ENCODE measurements at places on chromosomes 2 and 18.

GRCh38 chr2:1394709-1395408, 18.4 kb upstream of the TPO start:
- DNase-seq: no peak

DNA sequence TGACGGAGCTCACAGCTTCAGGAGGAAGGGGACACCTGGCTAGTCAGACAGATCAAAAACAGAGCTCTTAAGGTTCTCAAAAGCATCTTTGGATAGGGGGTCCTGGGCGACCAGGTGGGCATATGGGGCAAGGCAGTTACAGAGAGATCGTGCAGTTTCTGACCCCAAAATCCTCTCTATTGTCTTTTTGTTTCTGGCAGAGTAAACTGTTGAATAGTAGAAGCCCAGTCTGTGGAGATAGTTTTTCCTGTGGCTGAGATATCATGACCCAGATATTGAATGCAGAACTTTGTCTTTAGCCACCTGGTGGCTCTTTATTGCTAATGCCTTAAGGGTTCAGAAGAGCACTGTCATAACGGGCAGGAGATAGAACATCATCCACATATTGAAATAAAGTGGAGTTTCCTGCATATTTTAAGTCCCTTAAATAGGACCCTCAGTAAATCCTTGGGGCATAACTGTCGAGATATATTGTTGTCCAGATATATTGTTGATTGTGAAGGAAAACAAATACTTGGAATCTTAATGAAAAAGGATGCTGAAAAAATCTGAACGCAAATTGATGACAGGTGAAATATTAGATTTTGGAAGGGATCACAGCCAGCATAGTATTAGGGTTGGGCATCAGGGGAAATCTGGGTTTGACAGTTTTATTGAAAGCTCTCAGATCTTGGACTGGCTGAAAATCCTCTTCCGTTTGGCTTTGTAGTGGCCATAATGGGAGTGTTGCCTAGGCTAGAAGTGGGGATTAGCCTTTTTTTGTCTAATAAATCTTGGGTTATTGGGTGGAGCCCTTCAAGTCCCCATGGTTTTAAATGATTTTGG, 14.1 kb upstream of the ZDBF2 start:
- no peak for DNase-seq

DNA sequence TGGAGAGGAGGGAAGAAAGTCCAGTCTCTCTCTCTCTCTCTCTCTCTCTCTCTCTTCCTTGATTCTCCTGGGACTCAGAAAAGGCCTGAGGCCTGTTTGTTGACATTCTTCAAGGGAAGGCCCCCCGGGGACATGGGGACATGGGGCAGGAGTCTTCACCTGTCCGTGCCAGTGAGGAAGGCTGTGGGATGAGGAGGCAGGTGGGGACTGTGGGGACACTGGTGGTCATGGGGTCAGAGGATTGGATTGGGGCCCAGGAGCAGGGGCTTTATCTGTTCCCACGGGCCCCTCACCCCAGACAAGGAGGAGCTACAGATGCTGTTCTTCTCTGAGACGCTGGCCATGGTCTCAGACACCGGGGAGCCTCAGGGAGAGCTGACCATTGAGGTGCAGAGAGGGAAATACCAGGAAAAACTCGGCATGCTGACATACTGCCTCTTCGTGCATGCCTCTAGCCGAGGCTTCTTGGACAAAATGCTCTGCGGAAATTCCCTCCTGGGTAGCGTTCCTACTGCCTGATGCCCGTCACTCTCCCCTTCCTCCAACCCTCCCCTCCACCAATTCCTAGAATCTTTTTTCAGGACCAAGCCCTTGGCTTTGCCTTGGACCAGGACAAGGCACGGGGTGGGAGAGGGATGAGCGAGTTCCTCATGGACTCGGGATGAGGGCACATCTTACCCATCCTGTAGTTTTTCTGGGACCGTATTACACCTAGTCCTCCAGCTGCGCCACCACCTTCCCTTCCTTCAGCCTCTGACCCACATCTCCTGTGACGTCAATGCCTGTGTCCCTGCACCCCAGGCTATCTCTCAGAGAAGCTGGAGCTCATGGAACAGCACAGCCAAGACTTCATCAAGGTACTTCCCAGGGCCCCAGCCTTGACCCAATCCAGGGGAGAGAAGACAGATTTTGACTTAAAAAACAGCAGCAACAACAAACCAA, 850 bp downstream of the CATIP start:
- DNase-seq: no peak

DNA sequence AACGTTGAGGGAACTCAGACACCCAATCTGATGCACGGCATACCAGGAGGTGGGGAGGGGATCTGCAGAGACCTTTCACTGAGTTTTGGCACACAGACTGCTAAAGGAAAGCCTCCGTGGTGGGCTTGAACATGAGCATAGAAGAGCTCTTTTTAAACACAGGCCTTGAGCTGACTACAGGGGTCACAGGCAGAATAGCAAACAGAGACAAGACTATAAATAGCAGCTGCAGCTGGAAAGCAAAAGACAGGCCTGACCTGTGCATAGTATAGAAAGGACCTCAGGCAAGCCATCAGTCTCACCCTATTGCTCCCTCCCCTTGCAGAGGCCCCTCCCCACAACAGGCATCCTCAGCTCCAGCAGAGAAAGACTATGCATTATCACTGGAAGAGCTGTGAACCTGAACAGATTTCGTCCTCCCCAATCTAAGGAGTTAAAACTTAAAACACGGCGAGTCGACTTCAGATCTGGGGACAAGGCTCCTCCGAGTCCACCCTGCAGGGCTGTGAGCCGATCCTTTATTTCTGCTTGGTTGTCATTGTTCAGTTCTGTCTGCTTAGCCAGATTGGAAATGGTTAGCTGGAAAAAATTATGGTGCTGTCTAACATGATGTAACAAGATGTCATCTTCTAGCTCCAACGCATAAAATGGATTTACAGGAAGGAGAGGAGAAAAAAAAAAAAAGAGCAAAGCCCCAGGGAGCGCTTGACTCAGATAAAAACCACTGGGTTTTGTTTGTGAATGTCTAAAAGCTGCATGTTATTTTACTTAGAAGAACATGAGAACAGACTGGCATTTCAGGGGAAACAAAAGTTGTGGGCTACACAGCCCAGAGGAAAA, 25.2 kb upstream of the LCLAT1 start:
- DNase-seq: no peak

DNA sequence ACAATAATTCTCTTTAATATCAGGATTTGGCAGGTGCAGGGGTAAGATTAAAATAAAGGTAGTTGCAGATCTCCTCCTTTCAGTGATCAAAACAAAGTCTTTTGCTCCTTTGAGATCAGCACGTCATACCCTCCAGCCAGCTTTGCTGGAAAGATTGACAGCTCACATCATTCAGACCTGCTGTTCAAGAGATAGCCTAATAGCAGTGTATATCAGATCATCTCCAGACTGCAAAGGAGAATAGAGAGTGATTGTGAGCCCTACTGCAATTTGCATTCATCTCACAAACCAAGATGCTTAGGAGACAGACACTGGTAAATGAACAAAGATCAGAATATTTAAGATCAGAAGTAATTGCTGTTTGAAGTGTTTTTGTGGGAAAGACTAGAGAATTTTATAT, 135.8 kb upstream of the DSEL start:
- no peak for DNase-seq

Measured in cortex of kidney (tissue), 1 donor.